ENCODE measurements at places on chromosomes 6 and 20. TPM values are rescaled to one million over a fixed set of nuclear protein-coding genes. Genes with fewer than 3 reads are reported as not detected.

The CLPSL2 gene
- total RNA-seq, result not detected

The RSPO3 gene
- 0.79 TPM for total RNA-seq

The HLA-DMB gene
- 18.1 TPM for total RNA-seq

GRCh38 chr6:122482750-122483080, 11.1 kb upstream of the SERINC1 start:
- no peak for DNase-seq
- H3K36me3 ChIP-seq, result no peaks in the 10 kb centered on the region
- H3K4me1 ChIP-seq, result no peaks in the 10 kb centered on the region
- no peaks in the 10 kb centered on the region for H3K27me3 ChIP-seq
- no peak overlapping the region for H3K27ac ChIP-seq

DNA sequence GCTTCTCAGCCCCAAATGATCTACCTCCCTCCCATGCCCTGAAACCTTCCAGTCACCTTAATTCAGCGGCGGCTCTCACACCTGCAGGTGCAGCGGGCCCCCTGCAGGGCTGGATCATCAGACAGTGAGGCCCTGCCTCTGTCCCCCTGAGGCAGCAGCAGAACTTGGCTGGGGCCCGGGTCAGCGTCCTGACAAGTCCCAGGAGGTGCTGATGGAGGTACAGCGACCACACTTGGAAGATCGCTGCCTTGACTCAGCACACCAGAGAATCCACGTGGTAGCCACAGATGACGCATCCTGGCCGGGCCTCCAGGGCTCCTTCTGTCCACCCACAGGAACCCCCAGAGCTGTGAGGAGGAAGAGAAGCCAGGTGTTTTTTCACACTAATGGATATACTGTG, 116.4 kb upstream of the THBS2 start:
- no peak for DNase-seq
- no peaks in the 10 kb centered on the region for H3K36me3 ChIP-seq
- peaks cover 13% of the 10 kb centered on the region for H3K4me1 ChIP-seq
- no peaks in the 10 kb centered on the region for H3K27me3 ChIP-seq
- no peak overlapping the region for H3K27ac ChIP-seq

GRCh38 chr20:44495257-44495656, 19.6 kb downstream of the TTPAL start:
- H3K4me3 ChIP-seq, result no peak overlapping the region
- DNase-seq, result no peak
- H3K36me3 ChIP-seq, result peaks cover 89% of the 10 kb centered on the region

- no peaks in the 10 kb centered on the region for H3K4me1 ChIP-seq
- no peak overlapping the region for H3K4me3 ChIP-seq
- H3K36me3 ChIP-seq, result no peaks in the 10 kb centered on the region
- no peaks in the 10 kb centered on the region for H3K27me3 ChIP-seq
Observed at GRCh38 chr6:124823240-124824111, 138.8 kb upstream of the RNF217 start.

- H3K27ac ChIP-seq, result no peak overlapping the region
- H3K4me1 ChIP-seq, result no peaks in the 10 kb centered on the region
- DNase-seq, result no peak
- no peaks in the 10 kb centered on the region for H3K27me3 ChIP-seq
Observed at GRCh38 chr6:162580619-162581018, 146.9 kb downstream of the PRKN start.

DNA sequence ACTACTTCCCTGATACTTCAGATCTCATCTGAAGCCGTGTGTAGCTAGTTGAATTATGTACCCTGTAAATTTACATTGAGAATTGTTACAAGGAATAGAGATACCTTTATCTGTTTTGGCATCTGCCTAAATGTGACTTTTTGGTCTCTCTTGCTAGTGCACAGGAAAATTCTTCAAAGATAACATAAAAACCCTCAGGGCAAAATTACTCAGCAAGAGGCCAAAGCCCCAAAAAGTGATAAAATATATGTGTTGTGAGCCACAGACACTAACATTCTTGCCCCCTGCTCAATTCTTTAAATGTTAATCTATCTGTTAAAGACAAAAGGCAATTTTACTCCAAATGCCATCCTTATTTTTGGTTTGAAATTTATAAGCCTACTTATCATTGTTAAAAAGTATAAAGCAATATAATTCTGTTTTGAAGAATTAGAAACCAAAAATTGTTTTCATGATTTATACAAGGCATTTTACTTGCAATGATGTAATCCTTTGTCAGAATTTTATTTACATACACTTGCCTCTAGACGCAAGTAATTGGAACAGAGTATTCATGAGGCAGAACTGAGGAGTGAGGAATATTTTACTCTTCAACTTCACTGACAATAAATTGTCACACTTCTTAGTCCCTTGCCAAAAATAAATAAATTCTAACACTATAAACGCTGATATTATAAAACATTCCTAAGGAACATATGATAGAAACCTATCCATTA, 186.2 kb downstream of the EPM2A start:
- no peak overlapping the region for H3K4me3 ChIP-seq
- no peaks in the 10 kb centered on the region for H3K27me3 ChIP-seq
- H3K36me3 ChIP-seq, result no peaks in the 10 kb centered on the region
- DNase-seq, result no peak
- no peaks in the 10 kb centered on the region for H3K4me1 ChIP-seq

DNA sequence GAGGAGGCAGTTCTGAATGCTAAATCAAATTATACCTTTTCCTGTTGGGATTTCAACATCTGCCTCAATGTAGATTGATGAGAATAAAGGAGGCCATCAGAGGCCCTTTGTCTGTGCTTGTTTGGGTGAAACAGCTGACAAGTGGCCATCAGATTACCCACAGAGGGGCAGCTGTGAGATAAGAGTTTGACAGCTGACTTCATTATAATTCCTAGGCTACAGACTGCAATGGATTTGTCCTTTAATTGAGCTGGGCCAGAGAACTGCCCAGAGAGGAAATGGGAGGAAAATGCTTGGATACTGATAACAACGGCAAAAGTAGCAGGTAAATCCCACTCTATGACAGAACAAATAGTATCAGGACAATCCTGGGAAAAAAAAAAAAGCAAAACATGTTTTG, 649.4 kb downstream of the HDGFL1 start:
- DNase-seq, result no peak
- no peaks in the 10 kb centered on the region for H3K4me1 ChIP-seq
- no peaks in the 10 kb centered on the region for H3K27me3 ChIP-seq
- H3K4me3 ChIP-seq, result no peak overlapping the region
- no peak overlapping the region for H3K27ac ChIP-seq
- no peaks in the 10 kb centered on the region for H3K36me3 ChIP-seq

- no peaks in the 10 kb centered on the region for H3K27me3 ChIP-seq
- H3K4me3 ChIP-seq, result no peak overlapping the region
- DNase-seq, result no peak
- H3K36me3 ChIP-seq, result no peaks in the 10 kb centered on the region
Observed at GRCh38 chr20:57738484-57738883, 28.7 kb upstream of the PMEPA1 start.
